ENCODE measurements at places on chromosomes 2 and 18.

- DNase-seq: no peak
Measured at GRCh38 chr2:140669911-140670310, 1460.9 kb downstream of the LRP1B start.

- DNase-seq: no peak
Measured at GRCh38 chr2:98502556-98503335, 58.1 kb downstream of the INPP4A start.

DNA sequence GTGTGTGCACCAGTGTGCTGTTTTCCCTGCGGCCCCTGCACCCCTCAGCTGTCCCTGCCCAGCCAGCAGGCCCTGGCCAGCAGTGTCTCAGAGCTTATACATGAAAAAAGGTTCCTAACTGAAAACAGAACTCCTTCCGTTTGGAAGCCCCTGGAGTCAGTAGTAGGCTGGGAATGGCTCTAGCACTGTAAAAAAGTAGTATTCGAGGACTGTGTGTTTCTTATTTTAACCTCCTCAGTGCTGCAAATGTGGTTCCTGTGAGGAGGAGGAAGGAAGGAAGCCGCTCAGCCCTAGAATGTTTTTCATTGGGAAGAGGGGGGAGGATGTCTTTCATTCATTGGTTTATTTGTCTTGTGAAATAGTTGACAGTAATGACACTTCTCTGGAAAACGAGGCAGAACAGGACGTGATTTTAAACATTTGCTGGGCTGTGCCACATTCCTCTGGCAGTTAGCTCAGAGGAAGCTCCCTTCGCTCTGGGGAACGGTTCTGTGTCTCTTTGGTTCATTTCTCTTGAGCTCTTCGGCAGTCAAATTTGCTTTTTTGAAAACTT lies 103.5 kb downstream of the SPTBN1 start:
- DNase-seq: no peak

DNA sequence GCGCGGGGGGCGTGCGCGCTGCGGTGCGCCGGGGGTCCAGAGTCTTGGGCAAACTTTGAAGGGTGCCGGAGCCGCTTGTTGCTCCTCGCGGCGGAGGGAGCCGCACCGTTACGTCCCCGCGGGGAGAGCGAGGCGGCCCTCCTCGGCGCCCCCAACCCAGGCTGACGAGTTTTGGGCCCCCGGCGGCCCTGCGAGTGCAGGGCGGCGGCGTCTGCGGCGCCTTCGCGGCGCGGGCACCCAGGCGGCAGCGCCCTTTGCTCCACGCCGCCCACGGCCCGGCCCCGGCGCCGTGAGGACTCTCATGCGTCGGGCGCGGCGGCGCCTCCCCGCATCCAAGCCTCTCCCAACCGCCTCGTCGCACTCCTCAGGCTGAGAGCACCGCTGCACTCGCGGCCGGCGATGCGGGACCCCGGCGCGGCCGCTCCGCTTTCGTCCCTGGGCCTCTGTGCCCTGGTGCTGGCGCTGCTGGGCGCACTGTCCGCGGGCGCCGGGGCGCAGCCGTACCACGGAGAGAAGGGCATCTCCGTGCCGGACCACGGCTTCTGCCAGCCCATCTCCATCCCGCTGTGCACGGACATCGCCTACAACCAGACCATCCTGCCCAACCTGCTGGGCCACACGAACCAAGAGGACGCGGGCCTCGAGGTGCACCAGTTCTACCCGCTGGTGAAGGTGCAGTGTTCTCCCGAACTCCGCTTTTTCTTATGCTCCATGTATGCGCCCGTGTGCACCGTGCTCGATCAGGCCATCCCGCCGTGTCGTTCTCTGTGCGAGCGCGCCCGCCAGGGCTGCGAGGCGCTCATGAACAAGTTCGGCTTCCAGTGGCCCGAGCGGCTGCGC lies 814 bp downstream of the FZD7 start:
- DNase-seq: no peak

DNA sequence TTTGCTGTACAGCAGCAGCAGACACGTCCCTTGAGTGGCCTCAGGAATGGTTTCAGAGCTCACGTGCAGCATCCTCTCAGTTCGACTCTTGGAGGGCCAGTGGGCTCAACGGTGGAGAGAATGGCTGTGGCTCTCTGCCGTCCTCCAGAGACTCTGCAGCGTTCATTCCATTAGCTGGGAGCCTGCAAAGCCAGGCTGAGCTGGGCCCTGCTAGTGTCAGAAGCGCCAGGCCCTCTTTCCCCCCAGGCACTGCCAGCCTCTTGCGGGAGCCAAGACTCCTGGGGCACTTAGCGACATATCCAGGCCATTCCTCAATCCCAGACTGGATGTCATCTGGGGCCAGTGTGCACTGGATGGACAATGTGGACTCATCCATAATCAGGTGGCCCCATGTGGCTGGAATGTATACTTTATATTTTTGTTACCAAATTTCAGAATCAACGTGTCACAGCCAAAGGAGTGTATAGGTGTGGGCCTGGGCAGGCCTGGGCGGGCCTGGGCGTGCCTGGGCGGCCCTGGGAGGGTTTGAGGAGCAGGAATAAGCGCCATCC lies 125.1 kb upstream of the EPAS1 start:
- DNase-seq: no peak
